ENCODE measurements at places on chromosomes 5 and 9.
A peak's percentile ranks its signal among the peaks of the same experiment; 100 is the strongest.

DNA sequence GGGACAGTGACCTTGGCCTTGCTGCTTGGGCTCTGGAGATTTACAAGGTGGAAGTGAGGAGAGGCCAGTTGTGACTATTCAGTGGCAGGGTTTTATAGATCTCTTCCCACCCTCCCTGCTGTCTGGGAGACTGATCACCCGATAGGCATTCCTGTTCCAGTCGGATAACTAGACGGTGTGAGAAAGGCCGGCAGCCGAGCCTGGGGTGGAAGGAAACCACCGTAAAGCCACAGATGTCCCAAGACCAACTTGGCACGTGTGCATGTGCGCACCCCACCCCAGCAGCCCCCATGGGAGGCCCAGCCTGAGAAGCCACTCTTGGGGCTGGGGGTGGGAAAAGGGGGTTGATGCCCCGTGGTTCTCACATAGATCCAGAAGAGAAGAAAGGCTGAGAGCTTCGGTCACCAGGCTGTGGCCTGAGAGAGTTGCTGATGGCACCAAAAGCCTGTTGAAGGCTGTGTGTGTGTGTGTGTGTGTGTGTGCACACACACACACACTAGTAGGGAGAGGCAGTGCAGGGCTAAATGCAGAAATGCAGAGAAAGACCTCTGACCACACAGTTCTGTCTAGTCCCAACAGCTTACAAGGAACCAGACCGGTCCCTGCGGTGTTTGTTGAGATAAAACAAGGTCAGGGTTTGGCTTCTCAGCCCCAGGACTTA lies 225.8 kb downstream of the FANCC start:
- DNase-seq, result no peak

GRCh38 chr9:83405759-83406158 lies 132.4 kb downstream of the FRMD3 start:
- DNase-seq, result no peak

- no peak for DNase-seq
These were observed 82.5 kb downstream of the TARS1 start for GRCh38 chr5:33523208-33523771.

DNA sequence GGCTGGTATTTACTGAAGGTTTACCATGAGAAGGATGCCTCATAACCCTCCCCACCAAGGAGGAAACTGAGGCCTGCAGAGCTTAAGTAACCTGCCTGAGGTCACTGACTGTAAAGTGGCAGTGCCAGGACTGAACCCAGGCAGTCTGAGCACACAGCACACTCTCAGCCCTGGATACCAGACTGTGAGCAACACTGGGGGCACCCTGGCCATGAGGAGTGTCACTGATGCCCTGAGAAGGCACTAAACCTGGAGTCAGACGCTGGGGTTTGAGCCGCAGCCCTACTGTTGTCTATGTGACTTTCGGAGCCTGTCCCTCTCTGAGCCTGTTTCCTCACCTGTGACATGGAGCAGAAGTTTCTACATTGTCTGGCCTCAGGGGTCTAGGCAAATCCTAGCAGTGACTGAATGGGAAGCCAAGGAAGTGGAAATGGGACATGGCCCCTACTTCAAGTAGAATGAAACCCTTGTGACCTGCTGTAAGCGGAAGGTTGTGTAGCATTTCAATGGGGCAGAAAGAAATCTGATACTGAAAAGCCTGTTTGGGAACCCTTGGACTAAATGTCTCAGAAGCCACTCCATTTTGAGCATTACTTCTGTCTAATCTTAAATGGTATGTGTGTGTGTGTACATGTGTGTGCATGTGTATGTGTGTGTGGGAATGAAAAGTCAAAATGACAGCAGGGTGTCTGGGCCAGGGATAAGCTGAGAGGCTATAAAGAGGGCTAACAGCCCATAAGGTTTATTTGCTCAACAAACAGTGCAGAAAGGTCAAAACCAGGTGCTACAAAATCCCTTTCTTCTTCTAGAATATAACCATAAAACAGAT lies 36.0 kb downstream of the B4GALT1 start:
- no peak for DNase-seq

GRCh38 chr9:4055032-4055431 lies 244.8 kb downstream of the GLIS3 start:
- DNase-seq, result no peak

DNA sequence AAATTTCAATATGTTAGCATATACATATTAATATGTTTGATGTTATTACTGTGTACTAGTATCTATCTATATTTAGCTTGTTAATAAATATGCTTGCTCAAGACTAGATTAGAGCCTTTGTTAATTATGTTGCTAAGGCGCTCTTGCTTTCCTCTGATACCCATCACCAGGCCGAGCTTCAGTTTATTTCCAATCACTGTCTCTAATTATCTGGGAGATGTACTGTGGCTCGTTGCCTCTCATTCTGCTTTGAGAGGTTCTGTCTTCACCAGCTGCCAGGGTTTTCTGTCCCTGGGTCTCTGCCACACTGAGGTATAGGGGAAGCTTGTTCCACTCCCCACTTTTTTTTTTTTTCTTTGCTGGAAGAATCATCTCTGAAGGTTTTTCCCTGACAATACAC lies 21.0 kb upstream of the TAF11L2 start:
- no peak for DNase-seq

DNA sequence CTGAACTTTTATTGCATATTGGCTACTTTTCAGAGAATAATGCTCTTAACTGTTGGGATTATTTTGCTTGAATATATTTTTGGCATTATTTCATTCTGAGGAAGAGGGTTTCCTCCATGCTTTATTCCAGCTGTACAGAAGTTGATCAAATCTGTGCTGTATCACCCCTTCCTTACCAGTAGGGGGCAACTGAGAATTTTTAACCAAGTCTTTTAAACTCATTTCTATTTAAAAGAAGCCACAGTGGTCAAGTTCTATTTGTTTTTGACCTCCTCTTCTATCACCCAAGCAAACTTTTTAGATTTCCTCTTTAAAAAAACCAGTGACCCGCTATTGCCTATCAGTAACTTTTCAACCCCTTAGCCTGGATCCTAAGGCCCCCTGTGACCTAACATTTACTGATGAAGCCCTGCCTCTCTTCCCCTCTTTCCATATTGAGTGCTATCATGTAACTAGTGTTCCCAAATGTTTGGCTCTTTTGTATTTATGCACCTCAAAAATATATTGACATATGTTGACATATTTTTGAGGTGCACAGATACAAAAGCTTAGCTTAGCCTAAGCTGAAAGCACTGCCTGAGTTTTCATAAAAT lies 80.6 kb downstream of the FBXO4 start:
- no peak for DNase-seq

DNA sequence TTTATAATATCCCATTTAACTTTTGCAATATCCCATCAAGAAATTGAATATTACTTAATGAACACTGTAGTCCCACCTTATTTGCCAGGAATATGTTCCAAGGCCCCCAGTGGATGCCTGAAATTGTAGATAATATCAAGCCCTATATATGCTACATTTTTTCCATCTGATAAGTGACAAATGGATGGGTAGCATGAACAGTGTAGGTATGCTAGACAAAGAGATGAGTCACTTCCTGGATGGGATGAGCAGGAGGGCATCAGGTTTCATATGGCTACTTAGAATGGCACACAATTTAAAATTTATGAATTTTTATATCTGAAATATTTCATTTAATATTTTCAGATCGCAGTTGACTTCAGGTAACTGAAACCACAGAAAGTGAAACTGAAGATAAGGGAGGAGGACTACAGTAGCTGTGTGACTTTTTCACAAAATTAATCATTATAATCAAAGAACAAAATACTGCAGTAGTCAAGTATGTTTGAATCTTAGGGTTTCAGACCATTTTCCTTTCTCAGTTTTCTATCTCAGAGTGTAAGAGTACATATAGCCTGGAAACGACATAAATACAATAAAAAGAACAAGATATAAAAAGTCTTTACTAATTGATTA lies 636.4 kb upstream of the ARRDC3 start:
- DNase-seq, result no peak

- DNase-seq, result no peak
These were observed 275.8 kb upstream of the RIOK2 start for GRCh38 chr5:97458851-97459250.

DNA sequence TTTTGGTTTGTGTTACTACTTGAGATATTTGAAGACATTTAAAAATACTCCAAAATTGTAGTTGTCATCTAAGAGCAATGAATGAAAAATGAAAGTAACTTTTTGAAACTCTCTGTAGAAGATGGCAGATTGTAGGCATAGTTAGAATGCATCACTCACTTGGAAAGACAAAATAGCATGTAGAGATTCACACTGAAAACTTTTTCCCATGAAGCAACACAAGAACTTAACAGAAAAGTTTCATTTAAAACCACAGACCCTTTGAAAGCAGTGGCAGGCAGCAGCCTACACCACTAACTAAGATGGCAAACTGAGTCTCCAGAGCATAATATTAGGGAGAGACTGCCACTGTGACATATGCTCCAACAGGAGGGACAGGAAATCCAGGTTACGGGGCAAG lies 18.9 kb upstream of the FAM174A start:
- DNase-seq, result no peak

DNA sequence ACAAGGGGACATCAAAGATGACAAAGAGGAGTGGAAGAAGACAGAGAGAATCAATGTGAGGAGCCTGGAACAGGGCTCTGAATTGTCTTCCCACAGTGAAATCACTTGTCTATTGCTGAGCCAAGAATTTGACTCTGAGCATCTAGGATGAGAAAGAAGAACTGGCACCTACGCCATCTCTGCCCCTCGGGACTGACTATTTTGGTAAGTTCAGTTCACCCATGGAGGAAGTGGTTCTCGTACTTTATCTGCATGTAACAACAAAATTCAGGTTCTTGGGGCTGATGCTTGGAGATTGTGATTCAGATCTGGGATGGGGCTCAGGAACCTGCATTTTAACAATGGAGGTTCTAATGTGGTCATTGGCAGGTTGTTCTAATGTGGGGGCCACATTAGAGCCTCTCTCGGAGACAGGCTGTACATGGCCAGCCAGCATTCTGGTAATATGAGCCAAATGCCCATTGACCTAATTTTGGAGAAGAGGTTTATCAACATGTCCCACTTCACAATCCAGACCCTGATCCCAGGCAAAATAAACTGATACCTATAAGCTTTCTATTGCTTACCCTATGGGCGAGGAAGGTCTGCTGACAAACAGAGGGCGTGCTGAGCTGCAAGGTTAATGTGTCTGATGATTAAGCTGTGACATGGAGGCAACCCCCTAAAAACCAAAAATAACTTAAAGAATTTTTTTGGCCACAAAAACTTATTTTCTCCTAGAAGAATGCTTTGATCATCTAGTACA lies 2.7 kb upstream of the IL12B start:
- DNase-seq, result no peak

DNA sequence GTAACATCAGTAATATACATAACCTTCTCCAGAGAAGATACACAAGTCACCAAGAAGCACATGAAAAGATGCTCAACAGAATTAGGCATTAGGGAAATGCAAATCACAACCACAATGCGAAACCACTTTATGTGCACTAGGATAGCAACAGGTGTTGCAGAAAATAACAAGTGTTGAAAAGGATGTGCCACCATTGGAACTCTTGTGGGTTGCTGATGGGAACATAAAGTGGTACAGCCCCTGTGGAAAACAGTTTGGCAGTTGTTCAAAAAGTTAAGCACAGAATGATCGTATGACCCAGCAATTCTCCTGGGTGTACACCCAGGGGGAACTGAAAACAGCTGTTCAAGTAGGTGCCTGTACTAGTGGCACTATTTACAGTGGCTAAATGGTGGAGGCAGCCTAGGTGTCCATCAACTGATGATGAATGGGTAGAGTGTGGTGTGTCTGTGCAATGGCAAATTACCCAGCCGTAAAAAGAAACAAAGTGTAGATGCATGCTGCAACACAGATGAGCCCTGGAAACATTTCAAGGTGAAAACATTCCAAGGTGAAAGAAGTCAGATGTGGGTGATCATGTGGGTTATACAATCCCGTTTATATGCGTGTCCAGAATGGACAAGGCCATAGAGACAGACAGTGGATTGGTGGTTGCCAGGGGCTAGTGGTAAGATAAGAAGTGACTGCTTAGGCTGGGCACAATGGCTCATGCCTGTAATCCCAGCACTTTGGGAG lies 27.2 kb downstream of the CCDC69 start:
- DNase-seq, result peak; percentile 12

GRCh38 chr9:133989625-133990365 lies 2.3 kb downstream of the VAV2 start:
- DNase-seq, result no peak

DNA sequence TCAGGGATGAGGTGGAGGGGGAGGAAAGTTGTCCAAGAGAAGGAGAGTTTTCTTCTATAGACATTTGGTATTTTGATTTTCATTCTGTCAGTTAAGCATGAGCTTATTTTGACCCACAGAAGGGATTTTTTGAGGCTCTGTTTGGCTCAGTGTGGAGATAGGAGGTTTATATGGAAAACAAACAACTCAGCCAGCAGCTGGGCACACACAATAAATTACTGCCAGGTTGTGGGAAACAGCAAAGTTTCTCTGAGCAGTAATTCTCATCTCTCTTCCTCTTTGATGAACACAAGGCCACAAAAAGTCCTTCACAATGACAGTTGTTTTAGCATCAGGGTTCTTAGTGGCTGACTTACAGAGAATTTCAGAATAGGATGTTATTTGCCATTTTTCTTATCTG lies 486.1 kb downstream of the KDM4C start:
- DNase-seq, result no peak

GRCh38 chr5:129459777-129460671 lies at the start of gene ADAMTS19:
Gene ADAMTS19, plus strand, starts transcription at chr5:129460298. Its CDS starts 94 bp downstream, at chr5:129460392.
- DNase-seq, result peak; percentile 36

GRCh38 chr5:61768692-61769281 lies 436.7 kb downstream of the ZSWIM6 start:
- peak; percentile 26 for DNase-seq

DNA sequence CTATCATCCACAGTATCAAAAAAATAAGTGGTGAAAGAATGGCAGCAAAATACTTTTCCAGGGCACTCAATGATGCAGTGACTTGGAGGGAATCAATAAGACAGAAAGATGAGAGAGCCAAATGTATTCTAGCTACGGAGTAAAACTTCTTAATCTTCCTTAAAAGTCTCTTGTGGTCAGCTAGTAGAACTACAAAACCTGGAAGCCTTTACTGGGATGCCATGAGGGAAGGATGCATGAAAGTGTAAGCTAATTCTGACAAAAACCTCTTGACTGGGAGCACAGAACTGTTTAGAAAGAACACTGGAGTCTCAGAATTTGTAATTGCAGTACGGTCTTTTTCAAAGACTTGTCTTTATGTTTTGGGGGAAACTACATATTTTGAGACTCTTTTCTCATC lies 432.8 kb upstream of the PTPRD start:
- no peak for DNase-seq

GRCh38 chr5:137442660-137443059 lies 56.5 kb downstream of the SPOCK1 start:
- no peak for DNase-seq

DNA sequence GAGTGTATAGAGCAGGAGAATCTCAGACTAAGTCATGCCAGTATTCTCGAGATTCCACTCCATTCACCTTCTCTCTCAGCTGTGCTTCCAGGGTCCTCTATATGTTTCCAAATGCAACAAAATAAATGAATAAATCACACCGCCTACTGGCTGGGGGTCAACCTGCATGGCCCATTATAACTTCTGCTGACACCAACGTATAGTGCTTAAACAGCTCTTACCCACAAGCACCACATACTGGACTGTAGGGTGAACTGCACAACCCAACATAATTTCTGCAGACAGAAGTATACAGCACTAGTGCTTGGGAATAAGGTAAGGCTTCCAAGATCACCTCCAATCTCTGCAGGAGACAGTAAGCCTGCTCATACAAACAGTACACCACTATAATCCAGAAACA lies 33.1 kb upstream of the HTR4 start:
- DNase-seq, result no peak

GRCh38 chr5:136957428-136957827 lies 541.7 kb downstream of the SPOCK1 start:
- DNase-seq, result no peak
